ENCODE measurements at places on chromosomes 6 and 20.
A peak's percentile ranks its signal among the peaks of the same experiment; 100 is the strongest.

- peak; percentile 57 for DNase-seq
Observed at GRCh38 chr20:59515013-59515905, 89.1 kb upstream of the PHACTR3 start.

- DNase-seq, result no peak
Observed at GRCh38 chr20:49890471-49891361, 24.6 kb downstream of the SPATA2 start.

DNA sequence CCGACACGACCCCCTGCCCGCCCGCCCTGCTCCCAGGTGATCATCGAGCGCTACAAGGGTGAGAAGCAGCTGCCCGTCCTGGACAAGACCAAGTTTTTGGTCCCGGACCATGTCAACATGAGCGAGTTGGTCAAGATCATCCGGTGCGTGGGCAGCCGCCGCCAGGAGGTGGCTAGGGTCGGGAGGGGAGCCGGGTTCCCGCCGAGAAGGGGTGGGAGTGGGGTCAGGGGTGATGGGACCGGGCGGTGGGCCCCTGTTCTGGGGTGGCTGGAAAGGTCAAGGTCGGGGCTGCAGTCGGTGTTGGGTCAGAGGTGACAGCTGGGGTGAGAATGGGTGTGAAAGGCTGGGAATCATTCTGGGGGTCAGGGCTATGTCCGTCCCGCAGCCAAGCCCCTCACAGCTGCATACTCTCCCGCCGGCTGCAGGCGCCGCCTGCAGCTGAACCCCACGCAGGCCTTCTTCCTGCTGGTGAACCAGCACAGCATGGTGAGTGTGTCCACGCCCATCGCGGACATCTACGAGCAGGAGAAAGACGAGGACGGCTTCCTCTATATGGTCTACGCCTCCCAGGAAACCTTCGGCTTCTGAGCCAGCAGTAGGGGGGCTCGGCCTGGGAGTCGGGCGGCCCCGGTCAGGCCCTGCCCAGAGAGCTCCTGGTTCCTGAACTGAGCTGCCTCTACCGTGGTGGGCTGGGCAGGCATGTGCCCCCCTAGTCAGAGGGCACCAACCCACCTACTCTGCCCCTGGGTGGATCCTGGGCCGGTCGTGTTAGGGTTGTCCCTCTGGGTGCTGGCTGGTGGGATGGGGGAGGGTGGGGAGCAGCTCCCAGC, 1.0 kb downstream of the MAP1LC3A start:
- no peak for DNase-seq

DNA sequence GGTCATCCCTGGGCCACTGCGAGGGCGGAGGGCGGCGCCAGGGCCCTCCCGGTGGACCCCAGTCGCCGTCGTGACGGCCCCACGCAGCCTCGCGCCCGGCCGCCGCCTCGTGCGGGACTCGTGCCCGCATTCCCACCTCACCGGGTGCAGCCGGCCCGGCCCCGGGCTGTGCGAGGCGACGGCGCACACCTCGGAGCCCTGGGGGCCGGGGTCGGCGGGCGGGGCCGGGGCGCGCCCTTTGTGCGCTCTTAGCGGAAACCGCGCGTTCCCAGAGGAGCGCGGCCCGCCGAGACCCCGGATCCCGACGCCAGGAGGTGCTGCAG, 5.5 kb upstream of the DLL1 start:
- no peak for DNase-seq

DNA sequence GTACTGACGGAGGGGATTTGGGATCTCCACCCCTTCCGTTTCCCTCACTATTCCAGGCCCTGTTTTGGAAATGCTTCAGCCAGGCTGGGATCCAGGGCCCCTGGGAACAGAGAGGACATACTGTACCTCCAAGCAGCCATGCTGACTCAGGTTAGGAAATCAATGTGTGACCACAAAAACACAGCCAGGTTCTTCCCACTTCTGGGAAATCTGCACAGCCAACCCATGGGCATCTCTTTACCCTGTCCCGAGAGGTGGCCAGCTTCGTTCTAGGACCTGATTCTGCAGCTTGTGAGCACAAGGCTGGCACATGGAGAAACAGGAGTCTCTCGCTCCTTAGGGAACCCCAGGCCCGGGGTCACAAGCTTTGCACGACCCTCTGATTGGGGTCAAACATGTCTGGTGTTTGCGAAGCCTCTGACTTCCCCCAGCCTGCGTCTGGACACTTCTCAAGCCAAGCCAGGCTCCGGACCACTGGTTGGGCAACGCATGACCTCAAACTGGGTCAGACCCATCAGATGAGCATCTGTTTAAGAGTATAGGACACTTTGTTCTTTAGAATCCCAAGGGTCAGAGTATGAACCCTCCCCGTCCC, 8.3 kb upstream of the TTPAL start:
- DNase-seq, result no peak

DNA sequence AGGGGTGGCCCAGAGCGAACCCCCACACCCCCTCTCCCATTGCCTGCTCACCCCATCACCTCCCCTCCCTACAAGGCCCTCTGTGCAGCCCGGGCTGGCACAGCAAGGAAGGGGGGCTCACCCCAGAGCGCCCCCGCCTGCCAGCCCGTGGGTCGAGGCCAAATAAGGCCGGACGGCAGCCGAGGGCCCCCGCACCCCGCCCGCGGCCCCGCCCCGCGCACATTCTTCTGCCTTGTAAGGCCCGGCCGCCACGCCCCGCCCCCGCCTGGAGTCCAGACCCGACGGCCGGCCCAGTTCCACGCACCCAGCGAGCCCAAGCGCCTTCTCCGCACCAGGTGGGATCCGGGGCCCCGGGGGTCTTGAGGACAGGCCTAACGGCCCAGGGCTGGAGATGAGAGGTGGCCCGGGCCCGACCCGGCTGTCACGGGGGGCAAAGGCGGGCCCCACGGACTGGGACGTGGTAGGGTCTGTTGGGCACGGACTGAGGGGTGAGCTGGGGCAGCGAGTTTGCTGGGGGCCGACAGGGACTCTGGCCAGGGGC, at the start of gene MYL9:
Gene MYL9, plus strand, starts transcription at position 293 of the 541 bp plus-strand sequence. CDS start 3,366 bp downstream, outside the sequence.
- peak; percentile 59 for DNase-seq

GRCh38 chr6:35522660-35523658, 10.3 kb upstream of the TULP1 start:
- peak; percentile 41 for DNase-seq

GRCh38 chr6:70149209-70149788, 153.6 kb downstream of the COL9A1 start:
- DNase-seq, result no peak

DNA sequence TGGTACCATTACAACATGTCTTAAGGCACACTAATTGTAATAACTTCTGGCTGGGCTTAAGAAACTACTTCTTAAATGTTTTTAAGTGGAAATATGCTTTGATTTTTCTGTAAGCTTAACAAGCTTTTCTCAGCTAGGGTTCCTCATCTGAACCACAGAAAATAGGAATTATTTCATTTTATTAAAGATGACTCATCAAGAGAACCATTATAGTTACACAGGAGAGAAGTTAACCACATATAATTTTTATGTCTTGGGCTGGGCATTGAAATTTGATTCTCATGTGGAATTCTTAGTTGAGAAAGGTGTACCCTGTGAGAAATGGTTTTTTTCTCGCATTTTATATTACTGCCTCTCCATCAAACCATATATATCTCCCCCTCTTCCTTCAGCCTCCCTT, 75.1 kb downstream of the QKI start:
- DNase-seq, result no peak

- DNase-seq, result no peak
Observed at GRCh38 chr6:27591699-27592480, 119.0 kb upstream of the ZNF184 start.

DNA sequence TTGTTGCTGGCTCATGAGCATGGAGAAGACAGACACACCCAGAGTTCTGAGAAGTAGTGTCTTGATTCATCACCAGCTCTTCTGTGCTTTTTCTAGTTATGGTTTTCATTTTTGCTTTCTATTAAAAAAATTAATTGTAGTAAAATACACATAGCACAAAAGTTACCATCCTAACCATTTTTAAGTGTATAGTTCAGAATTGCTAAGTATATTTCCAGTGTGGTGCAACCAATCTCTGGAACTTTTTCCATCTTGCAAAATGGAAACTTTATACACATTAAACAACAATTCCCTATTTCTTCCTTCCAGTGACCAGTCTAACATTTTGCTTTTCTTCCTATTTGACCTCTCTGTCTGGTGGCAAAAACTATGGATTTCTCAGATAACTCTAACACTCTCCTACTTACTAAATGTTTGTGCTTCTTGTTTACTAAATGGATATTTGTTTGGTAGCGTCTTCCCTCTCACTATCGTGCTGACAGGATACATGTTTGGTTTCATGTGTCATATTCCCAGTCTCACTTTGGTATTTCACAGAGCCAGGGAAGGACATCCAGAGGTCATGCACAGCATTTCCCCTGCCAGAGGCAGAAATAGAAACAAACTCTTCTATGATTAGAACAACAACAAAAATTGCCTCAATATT, 40.6 kb downstream of the TXLNB start:
- DNase-seq, result no peak

GRCh38 chr20:16528078-16528477, 45.2 kb downstream of the KIF16B start:
- no peak for DNase-seq

GRCh38 chr6:26158581-26159356, 71.5 kb downstream of the HFE start:
- DNase-seq, result peak; percentile 13

GRCh38 chr6:6812427-6812826, 223.9 kb downstream of the LY86 start:
- no peak for DNase-seq

DNA sequence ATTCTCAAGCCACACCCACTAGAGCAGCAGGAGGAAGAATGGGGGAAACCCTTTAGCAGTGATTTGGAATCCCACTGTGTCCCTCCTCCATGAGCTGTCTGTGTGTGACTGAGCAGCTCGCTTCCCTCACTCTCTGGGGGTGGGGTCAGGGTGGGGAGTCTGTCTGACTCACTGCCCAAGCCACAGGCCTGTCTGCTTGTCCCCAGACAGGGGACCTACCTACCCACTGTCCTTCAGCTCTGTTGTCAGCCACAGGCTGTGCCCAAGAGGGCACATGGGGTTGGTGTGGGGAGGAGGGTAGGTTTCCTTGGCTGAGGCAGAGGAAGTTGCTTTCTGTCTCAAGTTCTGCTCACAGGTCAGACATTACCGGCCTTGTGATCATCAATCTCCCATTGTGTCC, 127.0 kb downstream of the MAFB start:
- DNase-seq, result no peak

GRCh38 chr6:102761872-102762271, 1368.4 kb downstream of the GRIK2 start:
- DNase-seq, result no peak

DNA sequence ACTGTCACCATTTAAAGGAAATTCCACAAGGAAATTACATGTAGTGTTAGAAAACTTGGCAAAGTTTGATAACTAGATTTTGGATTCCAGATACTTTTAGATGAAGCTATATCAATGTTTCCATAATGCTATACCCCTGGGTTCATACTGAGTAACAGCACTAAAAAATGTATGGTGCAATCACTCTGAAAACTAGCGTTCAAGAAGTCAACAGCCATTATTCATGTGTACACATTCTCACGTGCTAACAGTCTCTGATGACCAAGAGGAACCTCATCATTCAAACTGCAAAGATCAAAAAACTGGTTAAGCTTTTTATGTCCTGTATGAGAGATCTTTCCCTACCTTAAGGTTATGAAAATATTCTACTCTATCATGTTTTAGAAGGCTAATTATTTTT, 197.6 kb downstream of the GMDS start:
- no peak for DNase-seq

- no peak for DNase-seq
Observed at GRCh38 chr6:113338644-113339043, 518.5 kb upstream of the MARCKS start.

- no peak for DNase-seq
Observed at GRCh38 chr6:148138573-148138972, 204.1 kb upstream of the SASH1 start.

DNA sequence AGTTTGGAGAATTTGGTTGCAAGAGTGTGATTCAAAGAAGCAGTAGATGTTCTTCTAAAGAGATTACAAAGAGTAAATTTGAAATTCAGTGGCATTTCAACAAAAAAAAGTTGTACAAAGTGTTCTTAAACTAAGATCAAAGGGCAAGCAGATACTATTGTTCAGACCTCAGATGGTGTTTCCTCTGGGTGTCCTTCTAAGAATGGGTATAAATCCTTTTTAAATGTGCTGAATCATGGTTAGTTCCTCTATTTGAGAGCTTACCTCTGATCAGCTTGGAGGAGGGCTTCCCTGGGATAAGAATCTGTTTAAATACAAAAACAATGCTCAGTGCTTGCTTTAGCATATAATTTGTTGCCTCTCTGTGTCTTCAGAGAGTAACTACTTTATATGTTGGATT, 6.3 kb downstream of the BMP6 start:
- DNase-seq, result no peak

DNA sequence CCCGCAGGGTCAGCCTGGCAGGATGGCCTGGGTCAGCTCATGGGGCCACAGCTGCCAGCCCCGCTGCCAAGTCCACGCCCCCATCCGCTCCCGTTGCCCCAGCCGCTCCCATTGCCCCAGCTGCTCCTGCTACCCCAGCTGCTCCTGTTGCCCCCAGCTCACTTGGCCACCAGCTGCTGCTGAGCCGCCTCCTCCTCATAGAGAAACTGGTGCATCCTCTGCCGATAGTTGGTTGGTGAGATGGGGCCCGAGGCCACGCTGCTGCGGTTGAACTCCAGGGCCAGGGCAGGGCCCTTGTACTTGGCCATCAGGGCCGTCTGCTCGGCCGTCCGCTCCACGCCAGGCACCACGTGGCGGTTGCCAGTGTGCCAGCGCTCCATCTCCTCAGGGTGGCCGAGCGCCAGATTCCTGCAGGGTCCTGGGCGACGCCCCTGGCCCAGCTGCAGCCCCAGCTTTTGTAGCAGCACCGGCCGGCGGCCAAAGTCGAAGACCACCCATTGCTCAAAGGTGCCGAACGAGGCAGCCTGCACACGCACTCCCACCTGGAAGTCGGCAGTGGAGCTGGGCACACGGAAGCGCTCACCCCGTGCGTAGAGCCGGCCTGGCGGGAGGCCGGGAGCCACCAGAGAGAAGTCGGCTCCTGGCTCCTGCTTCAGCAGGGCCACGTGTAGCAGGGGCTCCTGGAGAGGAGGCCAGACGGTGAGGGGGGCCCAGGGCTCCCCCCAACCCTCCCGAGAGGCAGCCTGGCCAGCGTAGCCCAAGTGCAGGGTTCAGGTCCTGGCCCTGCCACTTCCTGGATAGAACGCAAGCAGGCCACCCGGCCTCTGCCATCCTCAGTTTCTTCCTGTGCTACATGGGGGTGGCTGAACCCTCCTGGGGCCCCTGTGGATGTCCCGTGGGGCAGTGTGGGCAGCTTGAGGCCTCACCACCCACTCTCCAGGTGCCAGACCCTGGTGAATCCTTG, 4.8 kb downstream of the HELZ2 start:
- no peak for DNase-seq

GRCh38 chr6:18527836-18528743, 140.9 kb downstream of the RNF144B start:
- no peak for DNase-seq

GRCh38 chr6:133553652-133554051, 312.5 kb downstream of the EYA4 start:
- DNase-seq, result peak; percentile 66

All from amniotic stem cell (primary cell).